ENCODE measurements at places on chromosomes 1 and 21.

GRCh38 chr1:1869469-1869868 lies 21.4 kb downstream of the GNB1 start:
- DNase-seq: no peak

DNA sequence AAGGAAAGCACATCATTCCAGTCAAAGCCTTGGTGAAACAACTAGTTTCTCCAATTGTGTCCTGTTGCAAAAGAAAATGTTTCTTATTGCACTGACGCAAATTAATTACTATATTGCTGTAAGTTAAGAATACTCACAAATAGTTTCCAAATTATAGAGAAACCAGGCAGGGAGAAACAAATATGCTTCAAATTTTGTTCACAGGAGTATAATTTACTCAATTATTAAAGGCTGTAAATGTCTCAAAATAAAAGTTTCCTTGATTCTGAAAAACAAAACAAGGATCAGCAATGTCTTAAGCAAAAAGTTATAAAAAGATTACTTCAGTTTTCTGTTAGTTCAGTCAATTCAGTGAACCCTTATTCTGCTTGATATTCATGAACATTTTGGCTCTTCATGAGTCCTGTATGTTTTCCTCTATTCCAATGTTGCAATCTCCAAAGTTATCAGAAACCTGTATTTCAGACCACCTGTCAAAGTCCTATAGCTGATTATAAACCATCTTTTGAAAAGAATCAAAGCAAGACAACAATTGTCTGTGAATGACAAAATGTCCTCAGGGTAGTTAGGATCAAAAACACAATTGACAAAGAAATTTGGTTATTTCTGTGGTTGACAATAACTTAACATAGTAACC lies 11.7 kb upstream of the SYPL2 start:
- no peak for DNase-seq

DNA sequence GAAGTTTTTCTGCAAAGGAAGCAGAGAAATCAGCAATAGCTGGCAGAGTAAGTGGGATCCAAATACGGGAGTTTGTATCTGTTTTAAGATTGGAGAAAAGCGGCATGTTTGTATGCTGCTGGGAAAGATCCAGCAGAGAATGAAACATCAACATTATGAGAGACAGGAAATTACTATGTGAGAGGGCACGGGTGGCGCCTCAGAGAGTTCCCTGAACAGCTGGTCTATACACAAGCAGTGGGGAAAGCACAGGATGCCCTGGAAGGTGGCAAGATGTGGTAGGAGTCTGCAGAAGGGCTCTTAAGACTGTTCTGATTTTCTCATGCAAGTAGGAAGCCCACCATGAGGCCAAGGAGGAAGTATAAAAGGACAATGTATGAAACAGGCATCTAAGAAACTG lies 130.4 kb downstream of the RERE start:
- DNase-seq: no peak

- DNase-seq: no peak
Observed at GRCh38 chr1:17075470-17076255, 21.8 kb upstream of the SDHB start.
